ENCODE measurements at places on chromosomes 3 and 15.

DNA sequence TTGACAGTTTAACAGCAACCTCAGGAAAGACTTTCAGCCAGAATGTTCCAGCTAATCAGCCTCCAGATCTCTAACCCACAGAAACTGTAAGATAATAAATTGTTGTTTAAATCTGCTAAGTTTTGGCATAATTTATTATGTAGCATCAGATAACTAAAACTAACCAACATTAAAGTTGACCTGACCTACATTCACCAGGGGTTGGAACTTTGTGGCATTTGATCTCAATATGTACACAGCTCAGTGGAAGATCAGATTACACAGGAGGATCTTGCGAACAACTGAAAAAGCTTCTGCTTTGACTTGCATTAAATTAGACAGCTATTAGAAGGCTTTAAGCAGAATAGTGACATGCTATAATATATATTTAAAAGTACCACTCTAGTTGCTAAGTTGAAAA is 91.4 kb upstream of the POU1F1 start:
- no peak for DNase-seq

GRCh38 chr15:64901914-64902313 is 9.8 kb upstream of the ANKDD1A start:
- no peak for DNase-seq

- peak; percentile 18 for DNase-seq
Measured at GRCh38 chr3:48409291-48410201, 20.3 kb downstream of the PLXNB1 start.

GRCh38 chr15:24898715-24899272 is 56.0 kb upstream of the SNRPN start:
- no peak for DNase-seq
